Hematopoietic multipotent progenitor cell treated with erythropoietin and hydrocortisone succinate and interleukin-3 and kit ligand, for 8 days (in vitro differentiated cells): ENCODE measurements at places on chromosomes 4 and X.

- no peak for DNase-seq
Observed at GRCh38 chr4:167885872-167886271, 206.5 kb upstream of the ANXA10 start.

DNA sequence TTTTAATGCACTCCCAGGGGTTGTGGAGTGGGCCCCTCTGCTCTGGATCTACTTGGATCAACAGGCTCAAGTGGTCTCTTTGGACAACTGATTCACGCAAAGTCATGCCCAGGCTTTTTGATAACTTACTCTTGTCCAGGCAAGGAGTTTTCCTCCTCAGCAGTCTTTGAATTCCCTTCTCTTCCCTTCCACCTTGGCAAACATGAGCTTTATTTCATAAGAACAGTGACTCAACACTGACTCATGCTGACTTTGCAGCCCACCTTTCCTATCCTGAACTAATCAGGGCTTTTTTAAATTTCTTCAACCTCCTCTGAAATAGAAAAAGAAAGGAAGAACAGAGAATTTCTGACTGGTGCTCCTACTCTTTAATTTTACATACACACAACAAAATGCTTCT, 132.1 kb upstream of the LDB2 start:
- DNase-seq = no peak

DNA sequence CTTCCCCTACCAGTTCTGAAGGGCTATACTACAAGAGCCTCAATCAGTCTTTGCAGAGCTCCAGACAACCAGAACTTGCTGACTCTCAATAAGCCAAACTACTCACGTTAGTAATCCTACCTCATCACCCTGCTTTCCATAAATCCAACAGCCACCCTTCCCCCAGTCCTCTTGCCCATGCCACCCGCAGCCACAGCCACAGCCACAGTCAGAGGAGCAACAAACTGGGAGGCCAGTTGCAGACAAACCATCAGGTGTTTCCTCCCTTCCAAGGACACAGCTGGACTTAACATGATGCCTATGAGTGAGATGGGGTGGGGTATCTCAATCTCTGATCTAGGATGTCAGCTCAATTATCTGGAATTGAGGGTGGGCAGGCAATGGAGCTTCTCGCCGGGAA, 1.0 kb downstream of the GABRA3 start:
- DNase-seq = no peak

DNA sequence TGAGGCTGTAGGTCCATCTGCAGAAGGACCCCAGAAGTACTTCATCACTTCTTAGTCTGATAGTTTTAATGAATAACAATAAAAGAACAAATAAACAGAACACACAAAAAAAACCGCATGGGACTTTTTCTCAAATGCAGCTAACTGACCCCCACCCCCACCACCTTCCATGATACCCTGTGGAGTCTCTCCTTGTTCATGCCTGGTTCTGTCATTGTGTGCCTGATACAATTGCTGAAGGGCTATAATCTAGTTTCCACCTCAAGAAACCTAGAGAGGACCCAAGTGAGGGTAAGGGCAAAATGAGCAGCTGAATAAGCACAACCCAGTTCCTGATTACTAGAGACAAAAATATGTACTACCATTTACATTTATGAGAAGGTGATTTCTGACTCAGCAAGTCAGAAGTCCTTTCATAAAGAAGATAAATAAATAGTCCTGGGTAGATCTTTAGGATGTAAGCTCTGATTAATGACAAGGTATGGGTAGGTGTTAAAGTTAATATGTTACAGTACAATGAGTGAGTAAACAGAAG, 155.1 kb downstream of the TMA16 start:
- DNase-seq = no peak

DNA sequence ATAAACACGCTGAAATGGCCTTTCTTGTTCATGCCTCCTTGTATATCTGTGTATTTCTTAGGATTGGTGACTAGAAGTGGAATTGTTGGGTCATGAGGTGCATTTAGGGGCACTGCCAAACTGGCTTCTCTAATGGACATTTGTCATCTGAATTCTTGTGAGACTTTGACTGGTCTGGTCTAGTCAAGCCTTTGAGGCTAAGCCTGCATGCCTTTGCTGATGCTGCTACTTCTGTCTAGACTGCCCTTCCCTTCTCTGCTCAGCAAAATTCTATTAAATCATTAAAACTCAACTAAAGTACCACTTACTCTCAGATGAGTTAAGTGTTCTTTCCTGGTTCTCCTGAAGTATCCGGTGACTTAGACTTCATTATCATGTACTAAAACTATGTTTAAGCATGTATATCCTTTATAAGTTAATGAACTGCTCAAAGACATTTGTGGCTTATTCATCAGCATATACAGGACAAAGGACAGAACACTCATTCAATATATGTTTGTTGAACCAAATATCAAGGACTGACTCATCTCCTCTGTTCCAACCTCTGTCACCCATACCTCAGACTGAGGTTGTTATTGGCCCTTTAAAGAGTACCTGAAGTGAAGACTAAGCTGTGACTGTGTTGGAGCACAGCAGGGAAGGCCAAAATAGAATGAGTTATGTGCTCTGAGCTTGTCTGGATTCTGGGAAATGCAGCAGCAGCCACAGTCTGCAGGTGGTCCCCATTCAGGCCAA, 9.0 kb downstream of the TCEAL1 start:
- no peak for DNase-seq

GRCh38 chr4:119728692-119729593, 100.3 kb upstream of the PDE5A start:
- DNase-seq = no peak

- DNase-seq = no peak
Observed at GRCh38 chr4:2048831-2049230, 10.3 kb upstream of the NAT8L start.
